GM06990 (cell line): ENCODE measurements at places on chromosomes 16 and 17.

GRCh38 chr16:54939510-54940278, 9.0 kb downstream of the IRX5 start:
- no peak for DNase-seq

DNA sequence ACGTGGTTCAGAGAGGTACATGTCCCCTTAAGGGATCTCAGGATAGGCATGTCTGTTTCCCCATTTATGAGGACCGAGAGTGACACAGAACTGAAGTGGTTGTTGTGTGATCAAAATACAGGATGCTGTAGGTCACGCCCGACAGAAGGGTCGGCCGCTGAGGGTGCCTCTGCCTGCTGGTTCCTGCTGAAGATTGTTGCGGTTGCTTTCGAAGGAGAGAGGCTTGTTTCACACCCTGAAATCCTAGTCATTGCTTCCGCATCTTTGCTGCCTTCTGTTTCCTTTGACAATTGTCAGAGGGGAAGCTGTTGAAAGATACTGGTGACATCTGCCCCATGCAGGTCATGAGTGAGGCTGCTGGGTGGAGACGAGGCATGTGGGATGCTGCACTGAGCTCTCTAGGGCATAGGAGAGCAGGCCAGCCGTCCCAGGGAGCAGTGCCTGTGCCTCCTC, 3.8 kb upstream of the NAT9 start:
- DNase-seq, result peak; percentile 82

- DNase-seq, result no peak
Measured at GRCh38 chr17:61722398-61722797, 131.4 kb upstream of the NACA2 start.

GRCh38 chr16:70692873-70693671, 7.2 kb upstream of the MTSS2 start:
- DNase-seq, result no peak
